Stimulated activated CD4-positive, alpha-beta T cell treated with anti-CD3 and anti-CD28 coated beads, Interleukin-1b, Interleukin-23, amount 100 ng/mL, for 4 hours (primary cell): ENCODE measurements at places on chromosomes 13 and 19.
A peak's percentile ranks its signal among the peaks of the same experiment; 100 is the strongest.

DNA sequence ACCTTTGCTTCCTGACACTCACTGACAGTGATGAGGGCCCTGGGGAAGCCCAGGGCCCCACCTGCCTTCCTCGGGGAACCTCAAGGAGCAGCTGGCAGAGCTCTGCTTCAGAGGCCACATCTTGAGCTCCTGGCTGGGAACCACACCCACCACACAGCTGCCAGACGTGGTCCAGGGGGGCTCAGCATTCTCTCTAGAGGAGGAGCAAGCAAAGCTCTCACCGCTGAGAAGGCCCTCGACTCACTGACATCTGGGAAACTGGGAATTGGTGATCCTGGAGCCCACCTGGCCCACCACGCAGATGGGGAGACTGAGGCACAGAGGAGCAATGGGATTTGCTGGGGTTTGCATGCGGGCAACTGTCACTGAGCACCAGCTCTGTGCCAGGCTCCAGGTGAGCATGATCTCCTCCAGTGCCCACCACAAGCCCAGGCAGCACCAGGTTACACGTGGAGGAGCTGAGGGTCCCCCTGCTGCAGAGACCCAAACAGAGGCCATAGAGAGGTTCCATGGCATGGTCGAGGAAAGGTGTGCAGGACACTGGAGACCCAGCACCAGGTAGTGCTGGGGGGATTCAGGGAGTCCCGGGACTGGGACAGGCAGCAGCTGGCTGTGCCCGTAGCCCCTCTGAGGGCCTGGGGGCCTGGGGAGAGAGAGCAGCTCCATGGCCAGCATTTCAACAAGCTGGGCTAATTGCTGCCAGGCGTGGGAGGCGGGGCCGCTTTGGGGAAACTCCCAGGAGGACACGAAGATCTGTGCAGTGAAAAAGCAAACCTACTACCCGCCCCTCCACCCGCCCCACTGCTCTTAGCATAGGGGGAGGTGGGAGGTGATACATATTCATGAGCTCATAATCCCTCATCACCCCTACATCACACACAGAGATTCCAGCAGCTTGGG is 33.4 kb downstream of the PEPD start:
- no peak for DNase-seq

GRCh38 chr13:110520431-110521295 is 40.9 kb downstream of the RAB20 start:
- no peak for DNase-seq

- no peak for DNase-seq
These were observed 20.3 kb upstream of the CACNA1A start for GRCh38 chr19:13526552-13526951.

DNA sequence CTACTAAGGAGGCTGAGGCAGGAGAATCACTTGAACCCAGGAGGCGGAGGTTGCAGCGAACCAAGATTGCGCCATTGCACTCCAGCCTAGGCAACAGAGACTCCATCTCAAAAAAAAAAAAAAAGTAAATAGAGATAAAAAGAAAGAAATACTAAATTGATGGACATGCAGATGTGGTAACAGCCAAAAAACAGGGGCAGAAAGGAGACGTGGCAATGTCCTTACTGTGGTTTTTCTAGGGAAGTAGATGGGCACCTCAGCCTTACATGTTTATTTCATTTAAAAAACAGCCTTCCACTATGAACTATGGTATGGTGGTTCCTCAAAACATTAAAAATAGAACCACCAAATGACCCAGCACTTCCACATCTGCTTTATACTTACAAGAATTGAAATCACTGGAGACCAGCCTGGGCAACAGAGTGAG is 6.5 kb upstream of the EIF3G start:
- no peak for DNase-seq

GRCh38 chr13:103976371-103976770 is 910.2 kb upstream of the SLC10A2 start:
- no peak for DNase-seq

DNA sequence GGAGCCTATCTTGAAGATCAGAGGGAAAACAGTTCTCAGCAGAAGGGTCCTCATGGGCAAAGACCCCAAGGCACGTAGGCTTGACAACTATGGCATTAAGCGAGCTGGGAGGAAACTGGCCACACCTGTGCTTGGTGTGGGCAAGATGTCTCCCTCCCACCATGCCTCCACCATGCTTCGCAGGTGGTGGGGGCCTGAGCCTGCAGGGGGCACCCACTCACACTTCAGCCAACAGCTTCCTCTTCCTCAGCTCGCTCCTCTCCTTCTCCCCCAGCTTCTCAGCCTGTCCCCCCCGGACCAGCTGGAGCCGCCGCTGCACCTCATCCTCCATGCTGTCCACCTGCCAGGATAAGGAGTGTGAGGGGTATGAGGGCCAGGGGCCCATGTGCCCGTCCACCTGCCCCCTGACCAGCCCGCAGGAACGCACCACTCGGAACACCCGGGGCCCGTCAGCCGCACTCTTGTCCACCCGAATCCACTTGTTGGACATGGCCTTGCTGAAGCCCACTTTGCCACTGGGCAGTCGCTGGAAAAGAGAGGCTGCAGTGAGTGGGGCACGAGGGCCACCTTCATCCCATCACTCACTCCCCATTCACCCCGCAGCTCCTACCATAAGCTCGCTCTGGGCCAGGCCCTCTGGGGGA is 3.4 kb downstream of the FARSA start:
- DNase-seq: no peak

DNA sequence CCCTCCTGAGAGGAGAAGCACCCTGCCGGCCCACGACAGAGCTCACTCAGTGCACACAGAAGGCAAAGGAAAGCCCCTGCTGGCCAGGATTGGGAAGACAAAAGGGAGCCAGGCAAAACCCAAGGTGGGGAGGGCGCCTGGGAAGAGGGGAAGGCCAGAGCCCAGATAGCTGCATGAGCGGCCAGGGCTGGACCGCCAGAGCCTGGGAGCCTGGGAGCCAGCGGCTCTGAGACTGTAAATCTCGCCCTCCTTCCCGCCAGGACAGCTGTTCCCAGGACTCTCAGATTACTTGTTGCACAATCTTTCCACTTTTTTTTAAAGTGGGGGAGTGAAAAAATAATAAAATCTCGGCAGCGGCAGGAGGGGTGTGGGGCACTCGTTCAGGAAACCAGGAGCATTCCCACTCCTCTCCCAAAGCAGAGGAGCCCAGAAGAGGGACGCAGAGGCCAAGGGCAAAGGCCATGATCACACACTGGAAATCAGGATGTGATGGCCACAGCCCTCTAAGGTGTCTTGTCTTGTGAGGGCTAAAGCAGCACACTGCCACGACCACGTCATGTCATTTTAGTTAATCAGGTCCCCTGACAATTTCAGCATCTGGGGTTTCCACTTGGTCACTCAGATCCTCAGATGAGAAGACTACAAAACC is 19.6 kb upstream of the EPHX3 start:
- DNase-seq: no peak

DNA sequence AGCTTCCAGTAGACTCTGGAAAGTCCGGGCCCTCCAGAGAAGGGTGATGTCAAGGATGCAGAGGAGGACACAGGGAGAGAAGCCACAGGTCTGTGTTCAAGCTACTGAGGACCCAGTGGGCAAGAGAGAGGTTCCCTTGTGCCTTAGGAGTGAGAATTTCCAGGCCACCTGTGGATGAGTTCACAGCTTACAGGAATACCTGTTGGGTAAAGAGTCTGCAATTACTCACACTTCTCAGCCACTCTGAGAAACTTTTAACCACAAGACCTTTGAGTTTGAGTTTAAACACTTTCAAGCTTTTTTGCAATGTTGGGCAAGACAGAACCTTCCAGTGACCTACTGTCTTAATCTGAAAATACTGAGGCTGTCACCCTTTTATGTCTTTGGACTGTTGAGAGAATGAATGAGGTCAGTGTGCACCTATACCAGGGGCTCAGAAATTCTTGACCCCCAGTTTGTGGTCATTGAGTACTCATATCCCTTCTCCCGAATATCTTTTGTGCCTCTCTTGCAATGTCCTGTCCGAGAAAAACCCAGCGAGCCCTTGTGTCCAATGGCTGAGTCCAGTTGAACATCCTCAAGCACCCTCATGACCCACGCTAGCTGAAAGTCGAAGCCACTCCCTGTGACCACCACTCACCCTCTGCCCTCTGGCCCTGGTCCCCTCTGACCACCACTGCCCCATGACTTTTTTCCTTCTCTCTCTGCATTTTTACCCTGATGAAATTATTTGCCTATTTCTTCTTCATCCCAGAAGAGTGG is 368.5 kb upstream of the ZNF507 start:
- DNase-seq: no peak

GRCh38 chr13:110812121-110812868 is 98.8 kb downstream of the ING1 start:
- DNase-seq: no peak

- DNase-seq: no peak
These were observed 523.5 kb upstream of the MIR17HG start for GRCh38 chr13:90824032-90824431.

DNA sequence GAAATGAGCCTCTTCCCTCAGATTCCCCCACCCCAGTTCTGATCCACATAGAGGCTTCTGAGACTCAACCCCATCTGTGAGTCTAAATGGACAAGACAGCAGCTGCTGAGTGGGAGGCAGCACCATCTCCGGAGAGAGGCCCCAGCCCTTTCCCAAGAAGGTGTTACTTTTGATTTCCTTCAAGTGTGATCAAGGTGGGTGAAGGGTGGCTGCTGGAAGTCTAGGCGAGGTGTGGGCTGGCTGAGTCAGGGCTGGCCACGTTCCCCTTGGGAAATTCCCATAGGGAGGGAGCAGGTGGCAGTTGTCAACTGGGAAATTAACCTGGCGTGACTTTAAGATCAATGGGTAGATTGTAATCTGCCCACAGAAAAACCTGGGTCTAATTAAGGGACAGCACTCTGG is 148.0 kb downstream of the FOXO1 start:
- DNase-seq: peak; percentile 42

- DNase-seq: no peak
These were observed 656 bp upstream of the ZNF324 start for GRCh38 chr19:58466089-58466759.

DNA sequence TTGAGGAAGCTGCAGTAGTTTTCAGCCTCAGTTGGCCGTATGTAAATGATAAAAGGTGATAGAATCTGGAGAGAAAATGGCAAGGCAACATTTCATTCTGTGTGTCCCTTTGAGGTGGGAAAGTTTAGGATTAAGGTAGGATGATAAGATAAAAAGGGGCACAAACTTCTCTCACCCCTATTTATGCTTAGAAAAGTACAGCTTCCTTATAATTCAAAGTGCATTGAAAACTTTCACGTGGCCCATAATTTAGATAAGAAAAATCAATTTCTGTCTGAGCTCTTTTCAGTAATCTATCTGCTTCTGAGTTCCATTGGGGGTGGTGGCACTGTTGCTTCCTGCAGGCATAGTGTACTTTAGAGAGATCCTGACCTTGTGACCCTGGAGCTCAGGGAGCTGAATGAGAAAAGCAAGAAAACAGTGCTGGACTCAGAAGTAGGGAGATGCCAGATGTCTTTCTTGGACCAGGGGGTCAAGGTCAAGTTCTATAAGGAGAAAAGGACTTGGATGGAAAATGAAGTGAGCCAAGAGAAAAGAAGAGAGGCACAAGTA is 187.3 kb downstream of the NDFIP2 start:
- no peak for DNase-seq

- DNase-seq: peak; percentile 69
These were observed 4.8 kb downstream of the IER2 start for GRCh38 chr19:13154911-13155471.

DNA sequence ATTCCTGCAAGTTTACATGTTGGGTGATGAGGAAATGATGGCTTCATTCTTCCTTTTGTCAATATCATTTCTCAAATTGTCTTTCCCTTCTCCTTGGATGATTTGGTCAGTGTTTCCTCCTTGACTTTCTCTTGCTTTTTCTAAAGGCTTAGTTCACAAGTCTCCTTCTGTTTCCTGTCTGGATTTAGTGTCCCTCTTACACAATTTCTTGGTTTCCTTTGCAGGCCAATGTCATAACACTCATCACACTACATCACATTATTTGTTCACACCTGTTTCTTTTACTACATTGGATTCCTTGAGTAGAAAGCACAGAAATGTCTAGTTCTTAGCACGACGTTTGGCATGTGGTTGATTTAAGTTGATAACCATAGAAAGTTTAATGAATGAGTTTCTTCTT is 490.7 kb downstream of the TDRD3 start:
- DNase-seq: no peak

DNA sequence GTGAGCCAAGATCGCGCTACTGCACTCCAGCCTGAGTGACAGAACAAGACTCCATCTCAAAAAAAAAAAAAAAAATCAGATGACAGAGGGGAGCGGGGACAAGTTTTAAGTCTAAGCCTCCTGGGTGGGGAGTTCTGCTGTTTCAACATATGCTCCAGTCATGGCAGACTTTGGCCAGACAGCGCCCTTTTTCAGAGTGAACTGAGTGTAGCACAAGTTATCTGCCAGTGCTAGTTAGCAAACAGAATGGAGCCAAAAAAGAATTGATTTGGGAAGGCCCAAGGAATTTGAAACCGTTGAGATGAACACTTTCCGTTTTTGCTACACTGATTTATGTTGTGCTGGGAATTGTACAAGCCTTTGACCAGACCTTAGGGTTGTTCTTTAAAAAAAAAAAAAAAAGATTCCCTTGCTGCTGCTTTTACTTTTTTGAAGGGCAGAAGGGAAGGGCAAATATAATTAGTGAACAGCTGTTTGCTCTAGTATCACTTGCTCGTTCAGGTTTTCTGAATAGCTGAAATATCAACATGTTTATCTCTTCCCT is 5.7 kb downstream of the ACTN4 start:
- DNase-seq: no peak

GRCh38 chr13:102555914-102556553 is 40.8 kb upstream of the TPP2 start:
- no peak for DNase-seq

DNA sequence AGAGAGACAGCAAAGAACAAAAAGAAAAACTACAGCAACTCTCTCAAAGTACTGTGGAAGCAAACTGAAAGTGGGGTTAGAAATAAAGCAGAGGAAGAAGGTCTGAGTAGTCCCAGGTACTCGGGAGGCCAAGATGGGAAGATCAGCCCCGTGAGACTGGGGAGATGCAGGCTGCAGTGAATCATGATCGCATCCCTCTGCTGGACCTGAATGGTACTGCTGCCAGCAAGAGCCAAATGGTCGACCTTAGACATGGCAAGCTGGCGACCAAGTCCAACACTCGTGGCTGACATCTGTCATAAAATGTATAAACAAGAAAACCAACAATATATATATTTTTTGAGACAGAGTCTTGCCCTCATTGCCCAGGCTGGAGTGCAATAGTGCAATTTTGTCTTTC is 33.7 kb upstream of the ZNF724 start:
- DNase-seq: peak; percentile 55

GRCh38 chr19:33427801-33428626 is 54.5 kb downstream of the CEBPG start:
- DNase-seq: no peak

GRCh38 chr13:76597868-76598267 is 288.3 kb downstream of the KCTD12 start:
- DNase-seq: no peak

GRCh38 chr13:80203496-80203895 is 137.4 kb downstream of the SPRY2 start:
- DNase-seq: no peak

GRCh38 chr13:94664889-94665288 is 47.5 kb downstream of the SOX21 start:
- no peak for DNase-seq

DNA sequence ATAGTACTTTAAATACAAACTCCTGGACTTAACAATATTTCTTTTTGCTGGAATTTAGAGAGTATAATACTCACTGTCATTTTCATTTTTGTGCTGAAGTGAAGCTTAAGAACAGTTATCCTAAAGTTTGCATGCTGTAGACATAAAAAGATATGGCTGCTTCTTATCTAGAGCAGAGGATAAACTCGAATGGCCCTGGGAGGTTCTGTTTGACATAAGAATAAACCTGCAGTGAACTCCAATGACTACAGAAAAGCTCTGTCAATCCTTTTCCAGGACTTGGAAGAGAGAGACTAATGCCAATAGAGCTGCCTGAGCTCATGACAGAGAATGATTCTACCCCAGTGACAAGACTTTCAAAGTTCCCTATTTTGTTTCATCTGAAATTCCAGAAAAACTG is 1017.8 kb upstream of the MIR17HG start:
- DNase-seq: no peak
